Upper lobe of left lung (tissue), 6 donors: ENCODE measurements at places on chromosomes 11 and 22.
A peak's percentile ranks its signal among the peaks of the same experiment; 100 is the strongest.

GRCh38 chr11:69337211-69337721, 43.3 kb downstream of the MYEOV start:
- H3K27ac ChIP-seq = no peak overlapping the region
- H3K36me3 ChIP-seq = no peaks in the 10 kb centered on the region
- H3K4me1 ChIP-seq = peaks cover 6% of the 10 kb centered on the region
- no peaks in the 10 kb centered on the region for H3K27me3 ChIP-seq

DNA sequence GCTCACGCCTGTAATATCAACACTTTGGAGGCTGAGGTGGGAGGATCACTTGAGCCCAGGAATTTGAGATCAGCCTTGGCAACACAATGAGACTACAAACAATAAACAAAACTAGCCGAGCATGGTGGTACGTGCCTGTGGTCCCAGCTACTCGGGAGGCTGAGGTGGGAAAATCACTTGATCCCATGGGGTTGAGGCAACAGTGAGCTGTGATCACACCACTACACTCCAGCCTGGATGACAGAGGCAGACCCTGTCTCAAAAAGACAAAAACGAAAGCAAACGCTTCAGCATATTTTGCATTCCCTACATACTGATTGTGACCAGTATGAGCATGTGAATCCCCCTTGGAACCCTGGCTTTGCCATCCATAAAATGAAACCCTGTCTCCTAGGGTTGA, 33.9 kb upstream of the MN1 start:
- no peaks in the 10 kb centered on the region for H3K36me3 ChIP-seq
- no peaks in the 10 kb centered on the region for H3K27me3 ChIP-seq
- no peak overlapping the region for H3K4me3 ChIP-seq
- H3K27ac ChIP-seq = no peak overlapping the region
- H3K4me1 ChIP-seq = no peaks in the 10 kb centered on the region
- no peak for DNase-seq

DNA sequence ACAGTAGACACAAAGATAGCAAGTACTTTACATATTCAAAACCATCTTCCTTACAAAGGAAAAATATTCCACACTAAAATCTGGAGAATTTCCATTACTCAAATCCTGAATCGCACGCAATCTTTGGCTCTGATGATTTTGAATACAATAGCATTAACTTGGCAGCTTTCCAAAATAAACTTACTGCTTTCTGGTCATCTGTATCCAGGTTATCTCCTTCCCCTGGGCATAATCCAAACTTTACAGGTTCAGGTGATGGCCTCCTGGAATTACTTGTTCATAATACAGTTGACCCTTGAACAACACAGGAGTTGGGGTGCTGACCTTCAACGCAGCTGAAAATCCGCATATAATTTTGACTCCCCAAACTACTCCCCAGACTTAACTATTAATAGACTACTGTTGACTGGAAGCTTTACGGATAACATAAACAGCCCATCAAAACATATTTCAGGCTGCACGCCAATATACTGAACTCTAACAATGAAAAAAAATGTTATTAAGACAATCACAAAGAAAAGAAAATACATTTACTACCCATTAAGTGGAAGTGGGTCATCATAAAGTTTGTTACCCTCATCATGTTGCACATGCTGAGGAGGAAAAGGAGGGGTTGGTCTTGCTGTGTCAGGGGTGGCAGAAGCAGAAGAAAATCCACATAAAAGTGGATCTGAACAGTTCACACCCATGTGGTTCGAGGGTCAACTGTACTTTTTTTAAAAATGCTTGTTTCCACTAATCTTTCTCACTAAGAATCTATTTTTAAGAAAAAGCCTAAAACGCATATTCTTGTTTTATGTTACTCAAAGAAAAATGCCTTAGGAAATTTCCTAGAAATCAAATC, 6.5 kb downstream of the MTMR2 start:
- H3K27me3 ChIP-seq = no peaks in the 10 kb centered on the region
- peaks cover 7% of the 10 kb centered on the region for H3K4me1 ChIP-seq

GRCh38 chr11:111392552-111392951, 13.5 kb upstream of the POU2AF1 start:
- H3K36me3 ChIP-seq = no peaks in the 10 kb centered on the region
- H3K4me3 ChIP-seq = no peak overlapping the region
- H3K27ac ChIP-seq = no peak overlapping the region
- no peaks in the 10 kb centered on the region for H3K4me1 ChIP-seq
- no peak for DNase-seq

GRCh38 chr11:126421271-126421671, 65.8 kb downstream of the ST3GAL4 start:
- no peak for DNase-seq
- H3K4me1 ChIP-seq = peaks cover 21% of the 10 kb centered on the region
- no peaks in the 10 kb centered on the region for H3K27me3 ChIP-seq
- peak overlapping the region; percentile 27 for H3K27ac ChIP-seq
- no peak overlapping the region for H3K4me3 ChIP-seq
- H3K36me3 ChIP-seq = no peaks in the 10 kb centered on the region

DNA sequence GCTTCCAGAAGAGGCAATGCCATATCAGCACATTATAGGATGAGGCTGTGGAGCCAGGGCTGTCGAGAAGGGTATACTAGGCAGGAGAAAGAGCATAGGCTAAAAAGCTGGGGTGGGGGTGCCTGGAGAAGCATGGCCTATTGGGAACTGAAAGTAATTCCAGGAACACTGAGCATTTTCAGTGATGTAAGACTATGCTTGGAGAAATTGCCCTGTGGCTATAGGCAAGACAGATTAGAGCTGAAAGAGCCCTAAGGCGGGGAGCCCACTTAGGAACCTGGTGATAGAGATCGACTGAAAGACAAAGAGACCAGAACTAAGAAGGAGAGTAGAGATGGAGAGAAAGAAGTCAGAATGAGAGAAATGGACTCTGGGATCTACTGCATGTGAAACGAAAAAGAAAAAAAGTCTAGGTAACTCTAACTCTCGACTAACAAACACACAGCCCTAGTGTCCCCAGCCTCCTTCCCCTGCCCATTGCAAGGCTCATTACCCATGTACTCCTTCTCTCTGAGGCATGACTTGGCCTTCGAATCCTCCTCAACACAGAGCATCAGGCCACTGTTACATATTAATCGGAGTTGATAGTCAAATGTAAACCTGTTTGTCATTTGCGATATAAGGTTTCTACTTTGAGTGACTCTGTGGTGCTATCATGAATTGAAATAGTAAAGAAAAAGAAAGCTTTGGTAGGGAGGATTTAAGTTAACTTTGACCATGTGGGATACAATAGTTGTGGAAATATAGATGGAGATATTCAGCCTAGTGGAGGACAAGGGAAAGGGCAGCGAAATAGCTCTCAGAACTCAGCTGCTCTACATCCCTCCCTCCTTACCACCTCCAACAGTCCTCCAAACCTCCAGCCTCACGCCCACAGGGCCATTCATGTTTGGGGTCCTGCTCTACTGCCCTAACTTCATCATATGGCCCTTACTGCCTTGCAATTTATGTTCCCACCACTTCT, 52.3 kb upstream of the BMAL1 start:
- H3K4me1 ChIP-seq = no peaks in the 10 kb centered on the region
- H3K36me3 ChIP-seq = no peaks in the 10 kb centered on the region
- no peak overlapping the region for H3K27ac ChIP-seq

GRCh38 chr11:31487848-31488247, 21.6 kb downstream of the IMMP1L start:
- no peaks in the 10 kb centered on the region for H3K27me3 ChIP-seq
- DNase-seq = no peak

DNA sequence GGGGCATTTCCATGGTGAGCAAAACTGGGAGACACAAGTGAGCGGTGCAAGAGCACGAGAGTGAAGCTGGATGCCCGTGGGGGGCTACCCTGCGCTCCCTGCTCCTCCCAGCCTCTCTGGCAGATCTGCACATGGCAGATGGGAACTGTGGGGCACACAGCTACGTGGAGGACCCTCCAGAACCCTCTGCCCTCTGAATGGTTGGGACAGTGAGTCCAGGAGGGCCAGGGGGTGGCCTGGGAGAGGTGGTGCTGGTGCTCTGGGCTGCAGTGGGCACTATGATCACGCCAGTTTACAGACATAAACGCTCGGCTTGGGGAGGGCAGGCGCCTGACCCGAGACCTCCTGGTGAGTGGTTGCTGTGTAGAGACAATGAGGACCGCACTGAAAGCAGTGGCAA, 205.9 kb downstream of the CTTN start:
- peaks cover 6% of the 10 kb centered on the region for H3K4me1 ChIP-seq
- no peaks in the 10 kb centered on the region for H3K27me3 ChIP-seq
- no peaks in the 10 kb centered on the region for H3K36me3 ChIP-seq
- no peak overlapping the region for H3K27ac ChIP-seq

GRCh38 chr11:12079726-12080556, 30.4 kb upstream of the MICAL2 start:
- no peak overlapping the region for H3K4me3 ChIP-seq
- H3K27ac ChIP-seq = no peak overlapping the region
- no peaks in the 10 kb centered on the region for H3K27me3 ChIP-seq
- no peak for DNase-seq
- peaks cover 11% of the 10 kb centered on the region for H3K4me1 ChIP-seq

DNA sequence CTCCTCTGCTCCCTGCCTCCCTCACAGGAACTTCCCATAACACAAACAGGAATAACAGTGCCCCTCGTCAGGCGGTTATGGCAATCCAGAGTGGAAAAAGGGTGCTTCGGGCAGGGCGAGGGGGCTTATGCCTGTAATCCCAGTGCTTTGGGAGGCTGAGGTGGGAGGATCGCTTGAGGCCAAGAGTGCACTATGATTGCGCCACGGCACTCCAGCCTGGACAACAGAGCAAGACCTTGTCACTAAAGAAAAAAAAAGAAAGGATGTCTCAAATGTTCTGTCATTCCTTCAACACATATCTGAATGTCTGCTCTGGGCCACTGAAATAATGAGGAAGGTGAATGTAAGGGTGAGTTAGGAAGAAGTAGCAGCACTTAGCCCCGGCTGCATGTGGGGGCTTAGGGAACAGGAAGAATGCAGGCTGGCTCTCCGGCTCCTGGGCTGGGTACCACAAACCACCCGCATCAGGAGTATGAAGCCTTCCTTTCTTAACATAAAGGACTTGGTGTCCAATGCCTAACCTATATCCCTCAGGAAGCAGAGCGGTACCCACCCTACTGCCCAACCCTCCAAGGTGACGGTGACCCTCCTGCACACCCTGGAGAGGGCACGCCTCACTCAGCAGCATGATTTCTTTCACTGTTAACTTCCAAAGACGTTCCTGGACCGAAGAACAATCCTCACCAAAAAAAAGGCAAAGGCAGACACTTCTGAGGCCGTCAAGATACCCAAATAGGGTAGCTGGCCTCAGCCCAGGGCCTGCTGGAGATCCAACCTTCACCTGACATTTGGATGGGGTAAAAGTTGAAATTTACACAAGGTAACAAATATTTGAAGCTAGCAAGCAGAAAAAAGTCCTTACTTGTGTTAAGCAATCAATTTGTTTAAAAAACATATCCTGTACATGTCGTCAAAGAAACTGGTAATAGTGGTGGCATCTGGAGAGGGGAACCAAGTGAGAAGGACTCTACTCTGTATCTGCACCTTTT, 3.8 kb downstream of the CPT1A start:
- peak overlapping the region; percentile 96 for H3K27ac ChIP-seq
- H3K27me3 ChIP-seq = no peaks in the 10 kb centered on the region
- H3K4me1 ChIP-seq = peaks cover 61% of the 10 kb centered on the region
- no peak overlapping the region for H3K4me3 ChIP-seq

DNA sequence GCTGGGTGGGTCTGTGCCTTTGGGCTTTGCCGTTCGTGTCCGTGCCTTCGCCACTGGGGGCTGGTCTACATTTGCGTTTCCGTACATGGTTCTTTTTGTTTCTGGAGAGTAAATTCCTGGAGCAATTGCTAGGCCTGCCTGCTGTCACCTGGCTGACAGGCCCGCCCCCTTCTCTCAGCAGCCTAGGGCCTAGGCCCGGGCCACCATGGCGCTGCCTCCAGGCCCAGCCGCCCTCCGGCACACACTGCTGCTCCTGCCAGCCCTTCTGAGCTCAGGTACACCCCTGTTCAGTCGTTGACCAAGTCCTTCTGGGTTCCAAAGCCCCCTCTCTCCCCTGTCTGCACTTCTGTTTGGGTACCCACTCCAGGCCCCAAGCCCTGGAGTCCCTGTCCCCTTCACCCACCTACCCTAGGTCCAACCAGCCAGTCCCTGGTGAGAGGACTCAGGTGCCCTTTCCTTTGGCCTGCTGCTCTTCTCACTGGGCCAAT, 649 bp downstream of the TMEM25 start:
- H3K27ac ChIP-seq = peak overlapping the region; percentile 84
- H3K4me1 ChIP-seq = peaks cover 26% of the 10 kb centered on the region
- no peaks in the 10 kb centered on the region for H3K27me3 ChIP-seq
- peak; percentile 66 for DNase-seq
- no peaks in the 10 kb centered on the region for H3K36me3 ChIP-seq
- H3K4me3 ChIP-seq = peak overlapping the region; percentile 70

DNA sequence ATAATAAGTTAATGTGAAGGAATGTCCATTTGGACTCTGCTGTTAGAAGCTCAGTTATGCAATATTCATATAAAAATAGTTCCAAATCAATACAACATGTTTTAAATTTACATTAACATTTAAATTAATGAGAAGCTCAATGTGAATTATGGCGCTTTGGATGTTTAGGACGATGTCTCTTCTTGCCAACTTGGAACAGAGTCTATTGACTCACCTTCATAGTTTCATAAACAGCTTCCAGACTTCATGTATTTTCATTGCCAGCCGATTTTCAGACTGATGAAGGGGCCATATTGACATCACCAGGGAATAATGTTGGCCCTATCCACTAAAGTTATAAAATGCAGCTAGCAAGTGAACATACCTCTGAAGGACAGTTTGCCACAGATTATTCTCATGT, 1136.2 kb downstream of the LRRC4C start:
- no peak for DNase-seq
- no peaks in the 10 kb centered on the region for H3K27me3 ChIP-seq
- H3K36me3 ChIP-seq = no peaks in the 10 kb centered on the region
- no peak overlapping the region for H3K27ac ChIP-seq
- no peaks in the 10 kb centered on the region for H3K4me1 ChIP-seq
- no peak overlapping the region for H3K4me3 ChIP-seq

GRCh38 chr11:3134651-3135480, 30.2 kb downstream of the OSBPL5 start:
- H3K27ac ChIP-seq = no peak overlapping the region
- no peak overlapping the region for H3K4me3 ChIP-seq
- peaks cover 12% of the 10 kb centered on the region for H3K4me1 ChIP-seq
- DNase-seq = peak; percentile 68
- H3K27me3 ChIP-seq = no peaks in the 10 kb centered on the region

DNA sequence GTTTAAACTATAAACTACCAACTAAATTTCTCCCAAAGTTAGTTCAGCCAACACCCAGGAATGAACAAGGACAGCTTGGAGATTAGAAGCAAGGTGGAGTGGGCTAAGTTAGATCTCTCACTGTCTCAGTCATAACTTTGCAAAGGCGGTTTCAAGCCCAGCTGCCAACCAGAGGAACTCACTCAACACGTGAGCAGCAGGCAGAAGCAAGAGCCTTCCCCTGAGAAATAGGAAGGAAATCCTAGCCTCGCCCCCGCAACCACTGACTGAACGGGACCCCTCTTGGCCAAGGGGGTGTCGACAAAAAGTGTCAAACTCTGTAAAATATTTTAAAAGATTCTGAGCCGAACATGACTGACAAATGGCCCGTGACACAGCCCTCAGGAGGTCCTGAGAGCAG, 4.4 kb upstream of the KRTAP5-9 start:
- DNase-seq = no peak
- no peak overlapping the region for H3K27ac ChIP-seq
- H3K27me3 ChIP-seq = no peaks in the 10 kb centered on the region

- no peaks in the 10 kb centered on the region for H3K27me3 ChIP-seq
- H3K4me3 ChIP-seq = no peak overlapping the region
- no peak for DNase-seq
- no peaks in the 10 kb centered on the region for H3K36me3 ChIP-seq
Measured at GRCh38 chr11:117519170-117519569, 191.5 kb downstream of the CEP164 start.
